Pancreas (tissue), 10 donors: ENCODE measurements at places on chromosomes 3 and 15.

GRCh38 chr3:106825962-106826605 lies 551.2 kb upstream of the CCDC54 start:
- DNase-seq, result no peak

- DNase-seq, result no peak
These were observed 79.1 kb downstream of the FOXP1 start for GRCh38 chr3:71504250-71505036.

DNA sequence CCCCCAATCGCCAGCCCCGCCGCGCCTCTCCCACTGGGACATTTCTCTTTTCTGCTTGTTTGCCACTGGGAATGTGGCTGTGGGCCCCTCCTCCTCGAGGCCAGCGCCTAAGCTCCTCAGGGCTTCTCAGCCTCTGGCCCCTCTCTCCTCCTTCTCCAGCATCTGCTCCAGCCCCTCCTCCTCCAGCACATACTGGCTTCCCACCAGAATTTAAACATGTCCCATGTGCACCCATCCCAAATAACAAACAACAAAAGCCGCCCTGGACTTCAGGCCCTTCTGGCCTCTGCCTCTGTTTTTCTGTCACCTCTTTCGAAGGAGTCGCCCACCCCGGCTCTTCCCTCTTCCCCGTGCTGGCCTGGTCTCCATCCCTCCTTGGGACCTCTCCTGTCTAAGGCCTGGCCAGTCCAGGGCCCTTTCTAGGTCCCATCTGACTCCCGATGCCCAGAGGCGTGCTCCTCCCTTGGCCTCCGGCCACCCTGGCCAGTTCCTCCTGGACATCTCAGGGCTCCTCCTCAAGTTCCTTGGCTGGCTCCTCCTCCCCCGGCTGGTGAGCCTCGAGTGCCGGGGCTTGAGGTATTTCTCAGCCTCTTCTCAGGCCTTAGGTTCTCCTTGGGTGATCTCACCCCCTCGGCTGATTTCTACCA lies 94.6 kb upstream of the SLC6A6 start:
- DNase-seq, result no peak

GRCh38 chr3:134495980-134496379 lies 10.1 kb downstream of the CEP63 start:
- DNase-seq, result no peak

DNA sequence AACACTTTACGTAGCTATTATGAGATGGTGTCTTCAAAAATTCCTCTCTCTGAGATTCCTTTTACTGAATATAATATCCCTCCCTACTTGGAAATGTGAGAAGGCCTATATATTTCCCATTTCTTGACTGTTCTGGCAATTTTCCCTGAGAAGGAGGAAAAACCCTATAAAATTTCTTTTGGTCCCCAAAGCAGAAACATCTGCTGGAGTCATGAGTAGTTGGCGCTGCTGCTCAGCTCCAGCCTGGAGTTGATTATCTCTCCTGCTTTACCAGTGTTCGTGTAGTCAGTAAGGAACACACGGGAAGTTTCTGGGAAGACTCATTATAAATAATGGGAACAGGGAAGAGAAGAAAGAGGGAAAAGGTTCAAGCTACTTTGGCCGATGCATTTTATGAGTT lies 680.1 kb downstream of the EPHA3 start:
- DNase-seq, result no peak

- no peak for DNase-seq
These were observed 36.0 kb upstream of the CBLB start for GRCh38 chr3:105904678-105905284.

DNA sequence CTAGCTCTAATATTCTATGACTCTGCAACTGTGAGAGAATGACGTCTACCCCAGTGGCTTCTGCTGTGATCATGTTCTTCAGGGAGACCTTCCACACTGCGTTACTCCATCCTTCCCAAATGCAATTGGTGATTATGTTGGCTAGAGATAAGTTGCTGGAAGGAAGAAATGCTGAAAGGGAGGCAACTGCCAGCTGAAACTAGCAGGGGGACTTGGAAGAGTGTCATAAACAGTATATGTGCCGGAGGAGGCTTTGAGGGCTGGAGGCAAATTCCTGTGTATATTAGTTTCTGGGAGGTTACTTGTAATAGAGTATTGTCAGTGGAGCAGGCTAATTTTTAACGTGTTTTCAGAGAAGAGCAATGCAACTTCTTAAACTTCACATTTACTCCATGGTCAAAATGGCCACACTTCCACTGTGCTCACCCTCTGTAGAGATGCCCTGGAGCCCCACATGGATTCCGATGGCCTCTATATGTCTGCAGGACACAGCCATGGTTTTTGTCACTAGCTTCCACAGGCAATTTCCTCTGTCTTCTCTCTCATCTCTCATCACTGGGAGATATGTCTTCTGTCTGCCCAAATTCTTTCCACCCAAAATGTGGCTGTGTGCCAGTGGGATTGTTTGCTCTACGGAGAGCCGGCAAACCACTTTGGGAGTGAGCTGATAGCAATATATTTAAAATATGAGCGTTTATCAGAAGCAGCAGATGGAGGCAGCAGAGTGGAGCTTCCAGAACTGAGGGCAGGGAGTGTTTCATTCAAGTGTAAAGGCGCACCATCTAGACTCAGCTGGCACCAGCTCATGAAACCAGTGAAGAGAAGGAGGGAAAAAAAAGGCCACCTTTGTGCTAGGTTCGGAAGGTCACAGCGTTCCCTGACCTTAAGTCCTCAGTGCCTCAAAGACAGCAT lies 13.3 kb upstream of the CD47 start:
- no peak for DNase-seq

DNA sequence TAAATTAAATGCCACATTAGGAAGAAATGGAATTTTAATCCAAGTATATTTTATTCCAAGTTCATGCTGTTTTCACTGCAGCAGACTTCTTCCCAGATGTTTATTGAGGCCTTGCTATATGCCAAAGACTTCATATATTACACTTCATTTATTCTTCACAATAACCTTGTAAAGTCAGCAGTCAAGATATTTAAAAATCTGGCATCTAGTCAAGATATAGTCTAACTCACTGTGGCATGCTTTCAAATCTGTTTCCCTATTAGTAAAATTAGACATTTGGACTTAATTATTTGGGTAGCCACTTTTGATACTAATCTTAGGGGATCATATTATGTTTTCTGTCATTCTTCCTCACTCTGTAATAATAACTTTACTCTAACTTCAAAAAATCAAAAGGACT lies 81.5 kb upstream of the VGLL3 start:
- no peak for DNase-seq

GRCh38 chr3:197749315-197749600 lies 425 bp upstream of the FYTTD1 start:
- no peak for DNase-seq

- DNase-seq, result no peak
These were observed 366.8 kb upstream of the UMPS start for GRCh38 chr3:124363476-124363875.
